Stimulated activated memory B cell treated with anti-CD40 and anti-IgM and Interleukin-4, amounts not matched to agents 10 μg/mL and 1 μg/mL and 100 μg/mL, for 72 hours (primary cell): ENCODE measurements at places on chromosomes 6 and 20.
A peak's percentile ranks its signal among the peaks of the same experiment; 100 is the strongest.

- H3K4me3 ChIP-seq = no peak overlapping the region
- no peaks in the 10 kb centered on the region for H3K27me3 ChIP-seq
- no peaks in the 10 kb centered on the region for H3K36me3 ChIP-seq
- no peak for ATAC-seq
- no peak overlapping the region for H3K27ac ChIP-seq
These were observed 614.5 kb upstream of the FLRT3 start for GRCh38 chr20:14951707-14952418.

DNA sequence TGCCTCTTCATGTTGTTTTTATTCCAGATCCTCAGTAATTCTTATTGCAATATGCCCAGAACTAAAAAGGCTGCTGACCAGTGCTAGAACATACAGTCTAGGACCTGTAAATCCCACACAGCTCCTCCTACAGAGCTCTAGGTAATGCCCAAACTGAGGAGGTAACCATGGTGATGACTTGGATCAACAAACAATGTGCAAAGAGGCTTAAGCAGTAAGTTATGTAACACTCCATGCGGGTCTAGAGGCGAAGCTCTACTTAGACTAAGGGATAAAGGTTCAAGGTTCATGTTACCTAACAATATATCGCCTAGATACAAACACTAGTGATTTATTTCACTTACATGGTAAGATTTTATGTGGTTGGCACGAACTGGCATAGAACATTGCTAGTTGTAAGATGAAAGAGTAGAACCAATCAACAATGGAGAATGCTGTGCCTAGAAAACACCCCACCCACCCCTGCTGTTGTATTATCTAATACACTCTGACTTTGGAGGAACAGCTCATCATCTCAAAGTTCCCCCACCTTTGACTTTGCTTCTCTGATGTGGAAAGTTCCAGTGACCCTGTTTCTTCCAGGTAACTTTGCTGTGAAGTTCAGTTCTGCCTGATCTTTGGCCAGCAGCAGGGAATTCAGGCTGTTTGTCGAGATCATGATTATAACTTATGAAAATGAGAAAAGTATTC lies 242.4 kb downstream of the ALDH8A1 start:
- H3K27ac ChIP-seq = no peak overlapping the region
- no peak overlapping the region for H3K4me3 ChIP-seq
- no peaks in the 10 kb centered on the region for H3K4me1 ChIP-seq
- ATAC-seq = no peak

GRCh38 chr6:30047220-30047619 lies 13.8 kb upstream of the POLR1H start:
- peaks cover 22% of the 10 kb centered on the region for H3K4me1 ChIP-seq
- no peak for ATAC-seq
- H3K4me3 ChIP-seq = no peak overlapping the region
- no peak overlapping the region for H3K27ac ChIP-seq

GRCh38 chr20:34824026-34824425 lies 1.4 kb downstream of the NCOA6 start:
- peak overlapping the region; percentile 94 for H3K4me3 ChIP-seq
- no peaks in the 10 kb centered on the region for H3K27me3 ChIP-seq
- H3K4me1 ChIP-seq = peaks cover 40% of the 10 kb centered on the region

DNA sequence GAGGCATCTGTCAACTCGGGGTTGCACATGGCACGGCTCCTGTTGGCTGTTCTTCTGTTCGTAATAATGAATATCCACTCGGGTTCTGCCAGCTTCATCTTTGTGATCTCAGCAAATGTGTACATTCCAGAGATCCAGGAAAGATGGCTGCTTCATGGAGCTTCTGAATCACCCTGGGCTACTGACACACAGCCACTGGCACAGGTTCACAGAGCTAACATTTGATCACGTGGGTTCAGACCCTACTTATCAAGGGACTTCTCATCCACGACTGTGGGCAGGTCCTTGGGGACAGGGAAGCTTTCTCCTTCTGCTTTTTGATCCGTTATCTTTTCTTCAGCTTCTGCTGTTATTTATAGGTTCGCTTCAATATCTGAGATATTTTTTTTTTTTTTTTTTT lies 18.1 kb downstream of the PPP1R3G start:
- H3K4me1 ChIP-seq = no peaks in the 10 kb centered on the region
- no peaks in the 10 kb centered on the region for H3K27me3 ChIP-seq
- ATAC-seq = no peak
- H3K27ac ChIP-seq = no peak overlapping the region
- H3K36me3 ChIP-seq = peaks cover 6% of the 10 kb centered on the region

DNA sequence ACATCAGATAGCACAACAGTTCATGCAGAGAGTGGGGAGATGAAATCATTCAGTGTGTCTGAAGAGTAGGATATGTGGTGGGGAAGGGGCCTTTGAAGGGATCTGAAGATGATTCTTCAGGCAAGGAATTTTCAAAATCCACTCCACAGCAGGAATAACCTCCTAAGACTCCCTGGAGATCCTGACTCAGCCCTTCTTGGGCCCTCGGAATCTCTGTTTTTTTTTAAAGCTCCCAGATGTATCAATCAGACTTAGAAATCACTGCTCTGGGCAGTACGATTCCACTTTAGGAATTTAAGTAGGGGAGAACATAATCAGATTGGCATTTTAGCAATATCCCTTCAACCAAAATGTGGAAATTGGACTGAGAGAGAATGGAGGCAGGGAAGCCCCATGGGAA lies 55.5 kb downstream of the RIOK1 start:
- no peak for ATAC-seq
- peaks cover 10% of the 10 kb centered on the region for H3K27me3 ChIP-seq
- no peaks in the 10 kb centered on the region for H3K36me3 ChIP-seq
- H3K4me1 ChIP-seq = peaks cover 10% of the 10 kb centered on the region

GRCh38 chr6:72715119-72715518 lies 93.3 kb downstream of the KCNQ5 start:
- H3K27ac ChIP-seq = no peak overlapping the region
- no peak overlapping the region for H3K4me3 ChIP-seq
- H3K4me1 ChIP-seq = peaks cover 6% of the 10 kb centered on the region

- no peaks in the 10 kb centered on the region for H3K4me1 ChIP-seq
- no peaks in the 10 kb centered on the region for H3K27me3 ChIP-seq
- no peaks in the 10 kb centered on the region for H3K36me3 ChIP-seq
- ATAC-seq = no peak
- H3K4me3 ChIP-seq = no peak overlapping the region
These were observed 141.8 kb downstream of the TMEM200A start for GRCh38 chr6:130507666-130508028.

DNA sequence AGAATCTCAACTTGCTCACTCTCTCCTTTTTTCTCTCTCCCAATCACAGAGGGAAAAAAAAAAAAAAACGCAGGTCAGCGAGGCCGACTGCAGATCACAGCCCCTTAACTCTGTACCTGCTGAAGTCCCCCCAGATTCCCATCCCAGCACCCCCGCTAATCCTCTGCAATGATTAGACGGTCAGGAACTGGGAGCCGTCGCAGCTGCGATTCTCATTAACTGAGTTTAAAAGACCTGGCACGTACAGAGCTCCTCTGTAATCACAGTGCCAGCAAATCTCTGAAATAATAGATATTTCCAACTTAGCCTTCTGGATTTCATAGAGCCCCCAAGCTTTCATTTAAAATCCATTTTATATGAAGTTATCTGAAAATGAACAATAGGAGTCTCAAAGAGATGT lies 84.4 kb downstream of the ANKRD60 start:
- no peak overlapping the region for H3K27ac ChIP-seq
- H3K4me3 ChIP-seq = no peak overlapping the region
- peaks cover 59% of the 10 kb centered on the region for H3K27me3 ChIP-seq
- H3K4me1 ChIP-seq = no peaks in the 10 kb centered on the region
- H3K36me3 ChIP-seq = no peaks in the 10 kb centered on the region

DNA sequence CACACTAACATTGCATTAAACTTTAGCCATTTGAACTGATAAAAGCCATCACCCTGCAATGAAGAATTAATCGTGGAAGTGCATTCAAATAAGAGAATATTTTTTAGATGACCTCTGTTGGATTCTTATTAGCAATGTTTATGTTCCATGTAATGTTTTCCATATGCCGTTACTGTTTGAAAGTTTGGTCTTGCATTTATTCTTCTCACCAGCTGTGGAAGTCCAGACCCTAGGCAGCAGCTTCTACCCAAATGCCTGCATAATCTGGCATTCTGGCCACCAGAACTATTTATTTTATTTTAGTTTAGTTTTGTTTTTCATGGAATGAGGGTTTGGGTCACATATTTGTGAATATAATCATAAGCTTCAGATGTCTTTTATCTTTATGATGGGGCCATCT lies 140.4 kb downstream of the SAMD5 start:
- no peaks in the 10 kb centered on the region for H3K27me3 ChIP-seq
- H3K36me3 ChIP-seq = no peaks in the 10 kb centered on the region
- no peak overlapping the region for H3K4me3 ChIP-seq
- H3K27ac ChIP-seq = no peak overlapping the region
- no peak for ATAC-seq

DNA sequence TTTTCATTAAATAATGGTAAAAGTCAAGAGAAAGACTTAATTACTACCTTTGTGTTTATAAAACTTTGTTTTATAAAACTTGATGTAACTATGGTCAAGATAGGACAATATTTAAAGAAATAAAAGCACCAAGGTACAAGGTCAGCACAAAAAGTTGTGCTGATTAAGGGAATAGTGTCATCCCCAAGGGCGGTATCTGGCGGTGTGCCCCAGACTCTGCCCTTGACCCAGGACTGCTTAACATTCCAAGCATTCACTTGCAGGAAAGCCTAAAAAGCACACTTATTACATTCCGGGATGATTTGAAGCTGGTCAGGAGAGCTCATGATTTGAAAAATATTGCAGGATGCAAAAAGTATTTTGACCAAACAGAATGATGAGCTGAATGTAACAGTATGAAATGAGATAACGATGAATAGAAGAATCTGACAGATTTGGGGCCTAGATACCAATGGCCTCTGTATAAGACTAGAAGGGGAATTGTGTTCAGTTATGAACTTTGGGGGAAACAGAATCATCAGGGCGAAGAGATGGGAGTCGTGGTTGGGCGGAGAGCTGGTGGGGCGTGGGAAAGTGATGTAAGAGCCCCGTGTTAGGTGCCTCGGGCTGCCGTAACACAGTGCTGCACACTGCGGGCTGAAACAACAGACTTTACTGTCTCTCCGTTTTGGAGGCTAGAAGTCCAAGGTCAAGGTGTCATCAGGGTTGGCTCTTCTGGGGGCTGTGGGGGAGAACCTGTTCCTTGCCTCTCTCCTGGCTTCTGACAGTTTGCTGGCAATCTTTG lies 77.2 kb downstream of the CDC5L start:
- H3K4me1 ChIP-seq = no peaks in the 10 kb centered on the region
- no peaks in the 10 kb centered on the region for H3K36me3 ChIP-seq
- peaks cover 30% of the 10 kb centered on the region for H3K27me3 ChIP-seq

- H3K27ac ChIP-seq = peak overlapping the region; percentile 64
- peak overlapping the region; percentile 71 for H3K4me3 ChIP-seq
- peaks cover 12% of the 10 kb centered on the region for H3K27me3 ChIP-seq
These were observed 10.7 kb downstream of the DLL1 start for GRCh38 chr6:170279977-170280688.

DNA sequence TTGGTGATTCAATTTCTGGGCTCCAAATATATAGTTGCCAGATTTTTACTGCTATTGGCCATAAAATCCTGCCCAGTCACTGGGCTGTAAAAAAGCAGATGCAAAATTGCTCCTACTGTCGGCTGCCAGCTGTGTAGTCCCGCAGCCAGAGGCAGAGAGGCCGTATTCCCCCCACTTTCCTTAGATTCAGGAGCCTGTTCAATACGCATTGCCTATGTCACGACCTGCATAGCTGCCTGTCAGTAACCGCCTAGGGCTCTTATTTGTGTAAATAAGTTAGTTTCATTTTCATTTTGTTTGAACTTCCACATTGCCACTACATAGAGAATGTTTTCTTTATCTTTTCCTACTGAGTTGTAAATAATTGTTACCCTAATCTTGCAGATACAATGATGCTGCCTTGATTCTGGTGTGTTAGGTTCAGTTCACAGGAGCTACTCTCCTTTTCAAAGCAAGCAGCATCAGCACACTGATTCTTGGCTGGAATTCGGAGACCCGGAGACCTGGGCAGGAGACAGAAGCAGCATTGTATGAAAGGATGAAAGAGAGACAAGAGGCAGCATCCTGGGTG lies 46.0 kb upstream of the UST start:
- peak overlapping the region; percentile 79 for H3K4me3 ChIP-seq
- ATAC-seq = peak; percentile 69
- H3K4me1 ChIP-seq = peaks cover 12% of the 10 kb centered on the region
- peak overlapping the region; percentile 95 for H3K27ac ChIP-seq
- H3K27me3 ChIP-seq = no peaks in the 10 kb centered on the region

- H3K27me3 ChIP-seq = no peaks in the 10 kb centered on the region
- ATAC-seq = no peak
- no peak overlapping the region for H3K27ac ChIP-seq
These were observed 805.8 kb upstream of the GJE1 start for GRCh38 chr6:141326925-141327324.

- no peaks in the 10 kb centered on the region for H3K27me3 ChIP-seq
- no peaks in the 10 kb centered on the region for H3K4me1 ChIP-seq
- no peak for ATAC-seq
- no peak overlapping the region for H3K27ac ChIP-seq
These were observed 1043.4 kb upstream of the FLRT3 start for GRCh38 chr20:15380770-15381169.
